Hindlimb muscle (tissue), 1 donor: ENCODE measurements at places on chromosomes 4 and X.

DNA sequence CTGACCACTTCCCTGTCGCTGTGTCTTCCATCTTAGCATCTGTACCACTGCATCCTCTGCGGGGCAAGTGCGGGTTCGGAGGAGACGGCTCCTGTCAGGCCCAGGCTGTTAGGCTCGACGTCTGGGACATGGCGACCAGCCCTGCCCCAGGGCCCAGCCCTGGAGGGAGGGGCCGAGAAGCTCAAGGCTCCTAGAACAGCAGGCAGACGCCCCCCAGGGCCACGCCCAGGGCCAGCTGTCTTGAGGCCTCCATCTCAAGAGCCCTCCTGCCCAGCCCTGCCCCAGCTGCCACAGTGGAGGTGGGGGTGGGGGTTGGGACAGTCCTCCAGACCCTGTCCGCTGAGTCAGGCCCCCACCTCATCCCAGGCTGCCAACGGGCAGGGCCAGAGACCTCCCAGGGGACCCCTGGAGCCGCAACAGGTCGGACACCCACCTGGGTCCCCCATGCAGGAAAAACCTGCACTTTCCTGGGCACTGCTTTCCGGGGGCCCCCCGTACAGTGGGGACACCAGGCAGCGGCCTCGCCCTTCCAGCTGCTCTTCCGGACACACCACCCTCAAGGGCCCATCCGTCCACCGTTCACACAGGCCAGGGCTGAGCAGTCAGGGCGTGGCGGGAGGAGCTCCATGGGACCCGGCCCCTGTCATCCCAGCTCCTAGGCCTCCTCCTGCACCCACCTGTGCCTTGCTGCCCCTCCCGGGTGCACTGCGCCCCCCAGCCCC lies 83.1 kb downstream of the FAM53A start:
- DNase-seq = no peak

DNA sequence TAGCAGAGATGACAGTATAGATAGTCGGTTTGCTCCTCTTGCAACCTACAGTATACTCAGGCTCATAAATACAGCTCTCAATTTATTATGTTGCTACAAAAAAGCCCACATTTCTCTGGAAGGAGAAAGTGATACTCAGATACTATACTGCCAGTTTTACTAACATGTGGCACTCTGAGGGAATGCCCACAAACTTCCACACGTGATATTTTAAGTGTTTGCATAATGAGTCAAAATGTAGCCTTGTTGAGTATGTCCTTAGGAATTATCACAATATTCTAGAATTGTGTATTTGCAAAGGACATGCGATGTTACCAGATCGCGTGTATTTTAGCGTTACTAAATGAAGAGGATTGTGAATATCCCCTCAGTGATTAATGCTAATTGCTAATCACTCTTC lies 929.1 kb downstream of the STIM2 start:
- no peak for DNase-seq

GRCh38 chr4:25002681-25003080 lies 28.1 kb downstream of the LGI2 start:
- no peak for DNase-seq

GRCh38 chr4:53136954-53137353 lies 228.9 kb downstream of the SCFD2 start:
- DNase-seq = no peak

- no peak for DNase-seq
These were observed 5.1 kb upstream of the FAT1 start for GRCh38 chr4:186728631-186729271.
